ENCODE measurements at places on chromosomes 2 and 18. TPM values are rescaled to one million over a fixed set of nuclear protein-coding genes. Genes with fewer than 3 reads are reported as not detected.

The LTBP1 gene
- total RNA-seq, result 17.4 TPM

DNA sequence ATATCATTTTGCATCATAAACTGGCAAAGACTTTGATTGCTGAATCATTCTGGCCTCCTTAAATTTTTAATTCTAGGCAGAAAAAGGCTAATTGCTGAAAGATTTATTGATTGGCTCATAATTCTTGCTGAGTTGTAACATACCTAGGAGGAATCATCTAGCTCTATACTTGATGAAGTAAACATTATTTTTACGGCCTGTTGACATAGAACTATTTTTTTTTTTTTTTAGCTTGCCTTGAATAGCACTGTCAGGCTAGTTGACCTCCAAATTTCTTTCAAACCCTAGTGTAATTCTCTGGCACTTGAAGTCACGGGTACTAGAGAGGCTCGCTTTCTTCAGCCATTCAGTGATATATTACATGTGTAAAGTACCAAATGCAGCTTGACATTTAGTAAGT is 2.8 kb downstream of the SERPINB12 start:
- no peak for DNase-seq

DNA sequence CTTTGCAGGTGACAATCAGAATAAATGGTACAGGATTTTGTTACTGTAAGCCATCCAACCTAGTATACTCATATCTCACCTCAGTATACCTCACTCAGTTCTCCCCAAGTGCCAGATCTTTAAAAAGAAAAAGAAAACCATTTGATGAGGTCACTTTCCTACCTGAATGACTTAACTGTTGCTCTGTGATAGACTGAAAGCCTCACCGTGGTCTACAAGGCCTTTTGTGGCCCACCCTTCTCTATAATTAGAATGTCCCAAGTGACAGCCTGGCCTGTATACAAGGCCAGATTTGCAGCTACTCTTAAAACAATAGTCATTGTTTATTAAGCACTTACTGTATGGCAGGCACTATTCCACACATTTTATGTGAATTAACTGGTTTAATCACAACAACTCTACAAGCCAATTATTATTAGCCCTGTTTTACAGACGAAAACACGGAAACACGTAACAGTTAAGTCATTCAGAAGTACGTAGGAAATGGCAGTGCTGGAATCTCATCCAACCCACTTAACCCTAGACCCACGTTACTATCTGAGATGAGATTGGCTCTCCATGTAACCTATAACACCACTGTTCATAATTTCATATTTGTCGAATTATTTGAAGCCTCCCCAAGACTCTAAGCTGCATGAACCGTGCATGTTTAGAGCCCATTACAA is 28.3 kb downstream of the PKP4 start:
- no peak for DNase-seq

The ACMSD gene
- total RNA-seq, result not detected

GRCh38 chr2:203400805-203401585 is 72.8 kb downstream of the ABI2 start:
- no peak for DNase-seq

The ZNG1B gene
- 23.6 TPM for total RNA-seq

- peak; percentile 66 for DNase-seq
These were observed 129.2 kb upstream of the MEIS1 start for GRCh38 chr2:66305718-66306117.

GRCh38 chr2:163185160-163185559 is 346.6 kb upstream of the KCNH7 start:
- DNase-seq, result no peak

The RBM45 gene
- total RNA-seq, result 4.5 TPM

GRCh38 chr18:79185648-79186047 is 116.5 kb downstream of the ATP9B start:
- no peak for DNase-seq

The TMEM37 gene
- total RNA-seq, result 1.2 TPM

DNA sequence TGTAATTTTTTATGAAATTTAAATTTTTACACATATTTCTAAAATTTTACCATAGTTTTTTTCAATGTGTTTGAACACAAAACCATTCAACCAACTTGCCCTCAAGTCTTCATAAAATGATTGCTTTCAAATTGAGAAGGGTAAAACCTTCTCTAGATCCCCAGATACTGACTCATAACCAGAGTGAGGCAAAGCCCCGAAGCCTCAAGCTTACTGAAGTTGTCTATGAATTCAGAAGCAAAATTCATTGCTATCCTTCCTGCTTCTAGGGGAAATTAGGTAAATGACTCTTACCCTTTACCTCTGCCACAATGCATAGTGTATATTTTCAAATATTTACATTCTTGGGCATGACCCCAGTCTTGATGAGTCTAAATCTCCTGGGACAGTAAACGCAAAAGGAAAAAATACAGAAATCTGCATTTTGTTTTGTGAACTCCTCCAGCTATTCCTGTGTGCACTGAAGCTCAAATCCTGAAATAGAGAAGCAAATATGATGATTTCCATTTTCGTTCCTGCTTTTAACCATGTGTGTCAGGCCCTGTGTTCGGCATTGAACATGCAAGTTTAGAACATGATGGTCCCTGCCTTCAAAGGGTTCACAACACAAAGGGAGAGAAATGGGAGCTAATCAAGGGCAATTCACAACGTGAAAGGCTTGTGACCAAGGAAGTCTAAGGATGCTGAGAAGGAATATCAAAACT is 246.3 kb downstream of the SUCLG1 start:
- DNase-seq, result no peak

The NYAP2 gene
- total RNA-seq, result 0.56 TPM

GRCh38 chr18:33097126-33097525 is 324.3 kb upstream of the KLHL14 start:
- no peak for DNase-seq

DNA sequence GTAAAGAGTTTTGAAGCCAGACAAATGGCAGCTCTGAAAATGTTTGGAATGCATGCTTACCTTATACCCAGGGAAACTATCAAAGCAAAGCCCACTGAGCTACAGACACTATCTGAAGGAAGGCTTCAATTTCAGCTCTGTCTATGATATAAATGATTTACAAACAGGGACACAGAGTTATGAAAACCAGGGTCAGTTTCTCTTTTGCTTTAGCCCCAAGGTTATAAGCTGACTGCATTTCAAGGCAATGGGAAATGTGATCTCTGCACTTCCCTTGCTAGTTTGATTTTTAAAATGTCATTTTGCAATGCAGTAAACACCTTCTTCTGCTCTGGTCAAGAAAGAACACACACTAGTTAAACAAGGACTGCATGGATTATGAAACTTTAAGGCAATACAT is 65.2 kb upstream of the CCDC195 start:
- no peak for DNase-seq

- DNase-seq, result no peak
These were observed 235.6 kb upstream of the HNRNPA3 start for GRCh38 chr2:176976736-176977685.

- no peak for DNase-seq
These were observed 32.7 kb upstream of the CYP26B1 start for GRCh38 chr2:72180351-72180750.

All from psoas muscle (tissue), 8 donors.